ENCODE measurements at places on chromosomes 2 and 18.

GRCh38 chr2:28956415-28956826, 24.7 kb upstream of the TOGARAM2 start:
- DNase-seq: no peak
- H3K36me3 ChIP-seq: no peaks in the 10 kb centered on the region
- H3K27ac ChIP-seq: no peak overlapping the region
- H3K4me1 ChIP-seq: peaks cover 30% of the 10 kb centered on the region
- no peaks in the 10 kb centered on the region for H3K27me3 ChIP-seq
- no peak overlapping the region for H3K4me3 ChIP-seq

GRCh38 chr2:106053116-106053515, 141.0 kb downstream of the UXS1 start:
- H3K4me3 ChIP-seq: no peak overlapping the region
- no peak overlapping the region for H3K27ac ChIP-seq
- no peaks in the 10 kb centered on the region for H3K4me1 ChIP-seq
- no peaks in the 10 kb centered on the region for H3K36me3 ChIP-seq
- H3K27me3 ChIP-seq: no peaks in the 10 kb centered on the region
- no peak for DNase-seq

DNA sequence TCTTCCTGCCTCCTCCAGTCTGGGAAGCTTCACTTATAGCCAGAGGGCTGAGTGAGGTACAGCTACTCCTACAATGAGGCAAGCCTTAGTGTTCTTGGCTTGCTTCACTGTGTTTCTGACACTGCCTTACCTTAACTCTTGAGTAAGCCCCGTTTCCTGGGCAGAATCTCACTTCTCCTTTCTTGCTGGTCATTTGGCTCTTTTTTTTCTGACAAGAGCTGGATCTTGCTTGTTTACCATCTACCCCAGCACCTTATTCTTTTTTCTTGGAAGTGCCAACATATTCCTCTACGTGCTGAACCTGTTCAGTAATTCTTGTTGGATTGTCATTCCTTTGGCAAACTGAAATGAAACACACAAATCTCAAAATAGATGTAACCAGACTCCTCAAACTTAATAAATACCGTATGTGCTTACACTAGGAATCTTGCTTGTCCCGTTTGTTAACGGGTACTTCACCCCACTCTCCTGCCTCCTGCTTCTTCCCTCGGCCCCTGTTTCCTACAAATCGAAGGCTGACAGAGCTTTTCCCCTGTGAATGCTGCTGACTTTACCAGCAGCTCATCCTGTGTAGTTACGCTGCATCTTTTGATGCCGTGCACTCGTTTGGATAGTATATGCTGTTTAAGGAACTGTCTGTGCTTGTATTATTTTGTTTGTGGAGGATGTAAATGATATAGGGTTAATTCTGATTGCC, 132.2 kb downstream of the FMNL2 start:
- H3K4me1 ChIP-seq: peaks cover 97% of the 10 kb centered on the region
- H3K36me3 ChIP-seq: no peaks in the 10 kb centered on the region
- no peak for DNase-seq
- no peaks in the 10 kb centered on the region for H3K27me3 ChIP-seq
- no peak overlapping the region for H3K27ac ChIP-seq

DNA sequence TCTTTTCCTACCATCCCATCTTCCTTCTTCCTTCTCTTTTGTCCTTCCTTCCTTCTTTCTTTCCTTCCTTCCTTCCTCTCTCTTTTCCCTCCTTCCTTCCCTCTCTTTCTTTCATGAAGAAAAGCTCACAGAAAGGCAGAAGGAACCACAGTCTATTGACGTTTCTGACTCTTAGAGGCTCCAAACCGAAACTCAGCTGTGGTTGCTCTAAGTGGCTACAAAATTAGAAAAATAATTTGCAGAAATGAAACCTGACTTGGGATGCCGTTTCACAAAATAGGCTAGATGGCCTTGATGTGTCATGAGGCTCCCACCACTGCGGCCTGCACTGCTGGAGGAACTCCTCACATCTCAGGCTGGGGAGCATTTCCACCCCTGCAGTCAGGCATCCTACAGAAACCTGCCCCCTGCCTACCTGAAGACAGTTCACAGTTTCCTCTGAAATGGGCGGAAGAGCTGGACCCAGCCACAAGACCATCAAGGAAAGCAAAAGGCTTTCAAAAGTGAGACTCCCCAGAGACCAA, 165.6 kb downstream of the SMAD7 start:
- H3K27ac ChIP-seq: no peak overlapping the region
- H3K4me3 ChIP-seq: no peak overlapping the region
- no peak for DNase-seq

DNA sequence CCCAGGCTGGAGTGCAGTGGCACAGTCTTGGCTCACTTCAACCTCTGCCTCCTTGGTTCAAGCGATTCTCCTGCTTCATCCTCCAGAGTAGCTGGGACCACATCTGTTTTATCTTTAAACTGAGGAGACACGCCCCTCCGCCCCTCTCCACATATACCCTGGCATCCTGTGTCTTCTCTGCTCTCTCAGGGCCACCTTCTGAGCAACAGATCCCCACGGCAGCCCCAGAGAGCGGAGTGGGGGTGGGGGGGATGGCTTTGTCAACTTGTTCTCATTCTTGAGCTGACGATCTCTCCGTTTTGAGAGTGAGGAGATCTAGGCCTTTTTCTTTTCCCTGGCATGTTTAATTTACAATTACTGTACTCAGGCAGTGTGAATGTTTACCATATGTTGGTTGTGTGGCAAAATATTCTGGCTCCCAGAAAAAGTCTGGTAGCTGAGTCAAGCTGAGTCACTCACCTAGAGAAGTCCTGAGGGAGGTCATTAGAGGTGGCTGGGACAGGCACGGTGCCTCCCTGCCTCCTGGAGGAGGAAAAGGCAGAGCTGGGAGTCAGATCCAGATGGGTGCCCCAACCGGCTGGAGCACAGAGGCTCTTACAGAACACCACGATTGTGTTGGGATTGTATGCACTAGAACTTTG, 19.5 kb upstream of the ID2 start:
- H3K27ac ChIP-seq: no peak overlapping the region
- no peak overlapping the region for H3K4me3 ChIP-seq
- peaks cover 4% of the 10 kb centered on the region for H3K4me1 ChIP-seq
- no peaks in the 10 kb centered on the region for H3K27me3 ChIP-seq

- H3K4me1 ChIP-seq: no peaks in the 10 kb centered on the region
- no peak overlapping the region for H3K27ac ChIP-seq
- no peaks in the 10 kb centered on the region for H3K36me3 ChIP-seq
- DNase-seq: no peak
- no peaks in the 10 kb centered on the region for H3K27me3 ChIP-seq
- no peak overlapping the region for H3K4me3 ChIP-seq
Measured at GRCh38 chr2:19068206-19068605, 290.2 kb downstream of the OSR1 start.

DNA sequence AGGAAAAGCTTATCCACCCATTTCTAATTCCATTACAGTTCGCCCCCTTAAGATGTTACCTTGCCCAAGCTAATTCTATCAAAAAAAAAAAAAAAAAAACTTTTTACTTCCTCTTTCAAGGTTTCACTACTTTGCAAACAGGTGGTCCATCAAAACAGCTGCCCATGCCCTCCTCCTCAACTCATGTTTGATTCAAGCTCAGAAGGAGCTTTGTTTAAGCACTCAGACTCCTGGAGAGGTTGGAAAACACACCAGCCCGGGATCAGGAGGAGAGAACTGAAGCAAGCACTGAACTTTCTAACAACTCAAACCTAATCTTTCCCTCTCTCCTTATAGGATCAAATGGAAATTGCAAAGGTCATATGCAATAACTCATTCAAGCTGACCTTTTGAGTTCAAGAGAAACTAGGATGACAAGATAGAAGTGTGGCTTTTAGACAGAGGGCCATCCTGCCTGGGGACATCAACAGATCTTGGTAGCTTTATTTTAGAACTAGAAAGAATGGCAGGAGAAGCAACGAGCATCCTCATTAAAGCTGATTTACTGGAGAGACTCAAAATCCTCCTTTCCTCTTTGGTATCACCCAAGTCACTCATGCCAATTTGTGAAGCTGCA, 28.3 kb upstream of the FZD7 start:
- H3K27ac ChIP-seq: no peak overlapping the region
- H3K36me3 ChIP-seq: no peaks in the 10 kb centered on the region
- DNase-seq: no peak

GRCh38 chr18:69956665-69957620, 9.3 kb upstream of the CD226 start:
- no peak for DNase-seq
- no peaks in the 10 kb centered on the region for H3K36me3 ChIP-seq
- H3K27ac ChIP-seq: no peak overlapping the region
- H3K4me1 ChIP-seq: no peaks in the 10 kb centered on the region
- no peaks in the 10 kb centered on the region for H3K27me3 ChIP-seq

DNA sequence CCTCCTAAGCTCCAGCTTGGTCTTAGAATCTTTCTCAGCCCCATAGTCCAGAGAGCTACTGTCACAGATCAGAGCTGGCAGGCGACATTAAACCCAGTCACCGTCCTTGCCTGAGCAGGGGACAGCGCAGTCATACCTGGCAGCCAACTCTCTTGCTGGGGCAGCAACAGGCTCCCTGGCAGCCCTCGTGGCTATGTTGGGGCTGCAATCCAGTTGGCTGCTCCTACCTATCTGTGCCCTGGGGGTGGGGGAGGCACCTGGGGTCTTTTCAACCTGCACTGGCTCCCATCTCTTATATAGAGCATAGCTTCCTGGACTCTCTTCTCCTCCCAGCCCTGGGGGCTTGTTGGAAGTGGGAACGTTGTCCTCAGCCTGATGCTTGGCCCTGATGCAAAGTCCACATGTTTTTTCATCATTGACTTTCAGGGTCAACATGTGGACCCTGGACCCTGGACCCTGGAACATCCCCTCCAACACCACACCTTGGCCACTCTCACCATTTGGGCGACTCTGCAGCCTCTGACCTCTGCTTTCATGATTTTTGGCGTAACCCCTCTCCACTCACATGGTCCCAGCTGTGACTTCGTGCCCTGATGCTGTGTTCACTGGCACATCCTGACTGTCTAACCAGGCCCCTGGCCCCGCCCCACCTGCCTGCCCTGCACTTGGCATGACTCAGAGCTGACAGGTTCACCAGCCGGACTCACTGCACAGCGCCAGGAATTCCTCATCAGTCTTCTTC, 45.6 kb downstream of the ATOH8 start:
- H3K4me1 ChIP-seq: no peaks in the 10 kb centered on the region
- DNase-seq: no peak
- H3K36me3 ChIP-seq: peaks cover 32% of the 10 kb centered on the region
- H3K4me3 ChIP-seq: no peak overlapping the region
- H3K27ac ChIP-seq: no peak overlapping the region

DNA sequence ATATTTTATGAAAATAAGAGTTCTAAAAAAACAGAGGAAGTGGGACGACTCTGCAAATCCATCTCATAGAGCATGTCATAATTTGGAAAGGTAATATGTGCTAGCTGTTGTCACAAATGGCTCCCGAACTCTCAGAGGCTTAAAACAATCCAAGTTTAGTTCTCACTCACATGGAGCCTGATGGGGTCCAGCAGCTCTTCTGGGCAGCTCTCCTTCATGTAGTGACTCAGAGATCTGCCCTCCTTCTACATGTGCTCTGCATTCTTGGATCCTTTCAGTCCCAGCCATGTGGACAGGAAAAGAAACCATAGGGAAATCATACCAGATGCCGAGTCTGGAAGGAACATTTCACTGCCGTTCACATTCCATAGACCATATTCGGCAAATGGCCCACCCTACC, 180.1 kb upstream of the APCDD1 start:
- H3K27ac ChIP-seq: no peak overlapping the region
- no peak for DNase-seq
- no peaks in the 10 kb centered on the region for H3K4me1 ChIP-seq
- H3K4me3 ChIP-seq: no peak overlapping the region
- H3K27me3 ChIP-seq: no peaks in the 10 kb centered on the region

GRCh38 chr2:25050128-25050527, 8.3 kb downstream of the EFR3B start:
- H3K36me3 ChIP-seq: no peaks in the 10 kb centered on the region
- no peak overlapping the region for H3K4me3 ChIP-seq
- no peak overlapping the region for H3K27ac ChIP-seq
- no peak for DNase-seq
- no peaks in the 10 kb centered on the region for H3K4me1 ChIP-seq

DNA sequence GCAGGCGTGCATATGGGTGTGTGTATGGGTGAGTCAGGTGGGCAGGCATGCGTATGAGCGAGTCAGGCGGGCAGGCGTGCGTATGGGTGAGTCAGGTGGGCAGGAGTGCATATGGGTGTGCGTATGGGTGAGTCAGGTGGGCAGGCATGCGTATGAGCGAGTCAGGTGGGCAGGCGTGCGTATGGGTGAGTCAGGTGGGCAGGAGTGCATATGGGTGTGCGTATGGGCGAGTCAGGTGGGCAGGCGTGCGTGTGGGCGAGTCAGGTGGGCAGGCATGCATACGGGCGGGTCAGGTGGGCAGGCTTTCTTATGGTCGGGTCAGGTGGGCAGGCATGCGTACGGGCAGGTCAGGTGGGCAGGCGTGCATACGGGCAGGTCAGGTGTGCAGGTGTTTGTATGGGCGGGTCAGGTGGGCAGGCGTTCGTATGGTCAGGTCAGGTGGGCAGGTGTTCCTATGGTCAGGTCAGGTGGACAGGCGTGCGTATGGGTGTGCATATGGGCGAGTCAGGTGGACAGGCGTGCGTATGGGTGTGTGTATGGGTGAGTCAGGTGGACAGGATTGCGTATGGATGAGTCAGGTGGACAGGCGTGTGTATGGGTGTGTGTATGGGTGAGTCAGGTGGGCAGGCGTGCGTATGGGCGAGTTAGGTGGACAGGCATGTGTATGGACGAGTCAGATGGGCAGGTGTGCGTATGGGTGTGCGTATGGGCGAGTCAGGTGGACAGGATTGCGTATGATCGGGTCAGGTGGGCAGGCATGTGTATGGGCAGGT, 28.7 kb upstream of the KLF11 start:
- H3K27me3 ChIP-seq: no peaks in the 10 kb centered on the region
- H3K4me3 ChIP-seq: no peak overlapping the region
- no peaks in the 10 kb centered on the region for H3K36me3 ChIP-seq

GRCh38 chr2:229713371-229714079, 830 bp downstream of the DNER start:
- H3K4me1 ChIP-seq: peaks cover 14% of the 10 kb centered on the region
- no peaks in the 10 kb centered on the region for H3K36me3 ChIP-seq
- no peak overlapping the region for H3K27ac ChIP-seq
- no peak for DNase-seq

GRCh38 chr18:31774962-31775361, 14.3 kb upstream of the SLC25A52 start:
- no peaks in the 10 kb centered on the region for H3K4me1 ChIP-seq
- DNase-seq: no peak
- no peaks in the 10 kb centered on the region for H3K27me3 ChIP-seq
- H3K4me3 ChIP-seq: no peak overlapping the region
- H3K27ac ChIP-seq: no peak overlapping the region

GRCh38 chr2:195737511-195738325, 80.7 kb downstream of the SLC39A10 start:
- no peaks in the 10 kb centered on the region for H3K4me1 ChIP-seq
- no peak for DNase-seq
- no peak overlapping the region for H3K4me3 ChIP-seq
- H3K27me3 ChIP-seq: no peaks in the 10 kb centered on the region

GRCh38 chr2:238106698-238107524, 6.8 kb downstream of the ESPNL start:
- no peak for DNase-seq
- H3K4me3 ChIP-seq: no peak overlapping the region
- no peaks in the 10 kb centered on the region for H3K27me3 ChIP-seq
- peaks cover 6% of the 10 kb centered on the region for H3K4me1 ChIP-seq
- H3K27ac ChIP-seq: no peak overlapping the region
- H3K36me3 ChIP-seq: no peaks in the 10 kb centered on the region

Data from tibial nerve (tissue), 4 donors.